Neural crest cell (in vitro differentiated cells): ENCODE measurements at places on chromosomes 1 and 21. TPM values are rescaled to one million over a fixed set of nuclear protein-coding genes. Genes with fewer than 3 reads are reported as not detected.

GRCh38 chr1:238336531-238336930 is 445.8 kb upstream of the ZP4 start:
- H3K4me3 ChIP-seq: no peak overlapping the region
- no peak for DNase-seq
- peaks cover 3% of the 10 kb centered on the region for H3K36me3 ChIP-seq
- no peaks in the 10 kb centered on the region for H3K27me3 ChIP-seq

- no peak overlapping the region for H3K4me3 ChIP-seq
- no peak overlapping the region for H3K27ac ChIP-seq
- no peaks in the 10 kb centered on the region for H3K4me1 ChIP-seq
- H3K36me3 ChIP-seq: peaks cover 7% of the 10 kb centered on the region
- H3K27me3 ChIP-seq: no peaks in the 10 kb centered on the region
These were observed 27.9 kb downstream of the CSF1 start for GRCh38 chr1:109938556-109938955.

DNA sequence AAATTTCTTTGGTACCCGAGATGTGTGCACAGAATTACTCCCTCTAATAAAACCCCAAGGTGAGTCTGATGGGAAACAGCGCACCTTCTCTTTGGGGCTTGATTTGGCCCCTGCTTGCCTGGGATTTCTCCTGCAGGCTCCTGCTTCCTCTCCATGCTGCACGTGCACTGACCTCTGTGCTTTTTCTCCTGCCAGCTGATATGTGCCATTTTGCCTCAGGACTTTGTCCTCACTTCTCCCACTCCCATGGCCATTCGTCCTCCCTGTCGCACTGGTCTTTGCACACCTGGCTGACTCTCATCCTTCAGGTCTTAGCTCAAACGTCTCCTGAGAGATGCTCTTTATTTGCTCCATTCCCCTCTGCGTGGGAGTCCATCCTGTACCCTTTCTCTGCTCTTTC is 1.2 kb downstream of the CBR1 start:
- peaks cover 5% of the 10 kb centered on the region for H3K36me3 ChIP-seq
- H3K4me3 ChIP-seq: no peak overlapping the region
- peaks cover 9% of the 10 kb centered on the region for H3K27me3 ChIP-seq

GRCh38 chr21:24436236-24436635 is 1171.0 kb downstream of the MRPL39 start:
- H3K36me3 ChIP-seq: no peaks in the 10 kb centered on the region
- no peak for DNase-seq
- H3K4me3 ChIP-seq: no peak overlapping the region
- H3K4me1 ChIP-seq: no peaks in the 10 kb centered on the region

LMX1A gene
- total RNA-seq: not detected in 2 replicates

KCNQ4 gene
- 0.89 and 0.91 TPM in 2 replicates for total RNA-seq

LCE1E gene
- total RNA-seq: not detected in 2 replicates

ARHGAP30 gene
- not detected in 2 replicates for total RNA-seq

DTL gene
- total RNA-seq: 73.3 and 82.4 TPM in 2 replicates

HES2 gene
- total RNA-seq: 0.07 TPM in 1 of 2 replicates, not detected in the other
